ENCODE measurements at places on chromosomes 1 and 21.

DNA sequence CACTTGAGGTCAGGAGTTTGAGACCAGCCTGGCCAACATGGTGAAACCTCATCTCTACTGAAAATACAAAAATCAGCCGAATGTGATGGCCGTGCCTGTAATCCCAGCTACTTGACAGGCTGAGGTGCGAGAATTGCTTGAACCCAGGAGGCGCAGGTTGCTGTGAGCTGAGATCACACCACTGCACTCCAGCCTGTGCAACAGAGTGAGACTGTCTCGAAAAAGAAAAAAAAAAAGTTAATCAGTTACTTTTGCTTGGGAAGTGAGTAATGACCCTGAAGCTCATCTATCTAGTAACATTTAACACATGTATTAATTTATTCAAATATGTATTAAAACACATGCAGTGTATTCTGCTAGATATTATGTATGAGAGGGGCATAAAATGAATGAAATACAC, 49.4 kb downstream of the ZNF326 start:
- DNase-seq, result no peak

GRCh38 chr1:53254011-53254640, 15.8 kb upstream of the MAGOH start:
- DNase-seq, result no peak

GRCh38 chr1:22176258-22176657, 33.4 kb upstream of the WNT4 start:
- no peak for DNase-seq

- no peak for DNase-seq
These were observed 50.1 kb downstream of the COQ8A start for GRCh38 chr1:226990133-226990716.

GRCh38 chr1:187275985-187276575, 447.3 kb downstream of the PLA2G4A start:
- DNase-seq, result no peak

DNA sequence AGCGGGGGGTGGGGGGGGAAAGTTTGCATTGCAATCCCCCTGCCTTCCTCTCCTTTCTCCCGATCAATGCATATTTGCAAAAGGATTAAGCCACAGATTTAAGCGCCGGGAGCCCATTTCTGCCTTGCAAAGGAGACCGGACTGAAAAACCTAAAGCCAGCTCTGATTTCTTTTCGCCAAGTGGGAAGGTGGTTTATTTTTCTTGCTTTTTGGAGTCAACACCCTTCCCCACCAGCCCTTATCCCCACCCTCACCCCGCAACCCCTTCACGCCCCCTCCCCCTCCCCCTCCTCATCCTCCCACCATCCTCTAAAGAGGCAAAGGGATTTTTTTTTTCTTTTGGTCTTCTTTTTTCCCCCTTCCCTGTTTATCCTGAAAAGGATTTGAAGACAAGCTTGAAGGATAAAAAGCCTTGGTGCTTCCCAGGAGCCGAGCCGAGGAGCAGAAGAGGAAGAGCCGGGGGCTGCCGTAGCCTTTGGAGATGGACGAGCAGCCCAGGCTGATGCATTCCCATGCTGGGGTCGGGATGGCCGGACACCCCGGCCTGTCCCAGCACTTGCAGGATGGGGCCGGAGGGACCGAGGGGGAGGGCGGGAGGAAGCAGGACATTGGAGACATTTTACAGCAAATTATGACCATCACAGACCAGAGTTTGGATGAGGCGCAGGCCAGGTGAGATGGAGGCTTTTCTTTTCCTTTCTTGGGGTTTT, 513 bp downstream of the PBX1 start:
- DNase-seq, result no peak

DNA sequence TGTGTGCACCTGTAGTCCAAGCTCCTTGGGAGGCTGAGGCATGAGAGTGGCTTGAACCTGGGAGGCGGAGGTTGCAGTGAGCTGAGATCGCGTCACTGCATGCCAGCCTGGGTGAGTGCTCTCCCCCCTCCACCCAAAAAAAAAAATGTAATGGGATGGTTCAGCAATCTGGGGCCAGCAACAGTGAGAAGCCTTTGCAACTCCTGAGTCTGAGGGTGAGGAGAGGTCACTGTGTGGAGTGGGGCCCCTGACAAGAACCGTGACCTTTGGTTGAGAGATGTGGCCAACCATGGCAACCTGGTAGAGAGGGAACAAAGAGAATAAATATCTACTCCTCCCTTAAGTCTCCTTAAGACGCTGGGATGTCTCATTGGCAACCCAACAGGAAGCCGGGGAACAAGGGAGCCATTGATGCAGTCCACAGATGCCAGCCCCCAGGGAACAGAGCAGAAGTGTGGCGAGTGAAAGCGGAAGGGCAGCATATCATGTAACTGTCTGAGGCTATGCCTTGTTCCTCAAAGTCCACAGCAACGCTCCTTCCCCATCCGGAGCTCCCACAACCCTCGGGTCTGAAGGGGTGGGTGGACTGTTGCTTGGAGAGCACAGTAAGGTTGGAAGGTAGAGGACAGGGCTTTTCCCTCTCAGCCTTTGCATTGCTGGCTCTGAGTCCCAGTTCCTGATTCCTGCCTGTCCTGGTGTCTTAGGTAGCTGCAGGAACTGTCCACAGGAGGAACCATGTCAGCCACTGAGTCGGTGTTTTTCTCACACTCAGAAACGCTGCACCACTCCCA, 8.3 kb downstream of the TRNP1 start:
- DNase-seq, result no peak

DNA sequence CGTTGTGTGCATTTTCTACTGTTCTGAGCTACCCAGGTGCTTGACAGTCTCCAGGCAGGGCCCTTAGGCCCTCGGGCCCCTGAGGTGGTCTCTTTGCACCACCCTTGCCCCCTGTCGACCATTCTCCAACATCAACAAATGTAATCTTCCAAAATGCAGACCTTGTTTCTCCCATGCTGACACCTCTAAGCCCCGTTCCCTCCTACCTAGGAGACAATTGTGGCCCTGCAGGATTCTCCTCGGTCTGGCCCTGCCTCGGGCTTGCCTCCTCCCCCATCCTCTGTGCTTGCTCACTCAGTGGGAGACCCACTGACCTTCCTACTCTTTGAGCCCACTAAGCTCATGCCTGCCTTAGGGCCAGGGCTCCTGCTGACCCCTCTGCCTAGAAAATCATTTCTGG, 104.2 kb upstream of the TARDBP start:
- no peak for DNase-seq

- no peak for DNase-seq
These were observed 52.4 kb downstream of the CDC42BPA start for GRCh38 chr1:227265891-227266290.

DNA sequence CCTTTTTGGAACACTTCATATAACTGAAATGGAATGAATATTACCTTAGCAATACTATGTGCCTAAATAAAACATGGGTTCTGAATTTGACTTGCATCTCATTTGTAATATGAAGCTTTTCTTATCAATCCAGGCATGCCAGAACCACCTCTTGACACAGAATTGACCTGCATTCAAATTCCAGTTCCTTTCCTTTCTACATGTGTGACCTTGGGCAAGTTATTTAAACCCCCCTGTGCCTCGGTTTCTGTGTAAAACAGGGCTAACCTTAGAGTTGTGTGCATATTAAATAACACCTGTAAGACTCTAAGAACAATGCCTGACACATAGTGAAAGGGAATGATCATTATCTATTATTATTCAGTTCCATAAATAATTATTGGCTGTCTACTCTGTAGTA, 2.0 kb upstream of the NOS1AP start:
- DNase-seq, result no peak

GRCh38 chr1:160048335-160048734, 16.5 kb upstream of the PIGM start:
- DNase-seq, result no peak

DNA sequence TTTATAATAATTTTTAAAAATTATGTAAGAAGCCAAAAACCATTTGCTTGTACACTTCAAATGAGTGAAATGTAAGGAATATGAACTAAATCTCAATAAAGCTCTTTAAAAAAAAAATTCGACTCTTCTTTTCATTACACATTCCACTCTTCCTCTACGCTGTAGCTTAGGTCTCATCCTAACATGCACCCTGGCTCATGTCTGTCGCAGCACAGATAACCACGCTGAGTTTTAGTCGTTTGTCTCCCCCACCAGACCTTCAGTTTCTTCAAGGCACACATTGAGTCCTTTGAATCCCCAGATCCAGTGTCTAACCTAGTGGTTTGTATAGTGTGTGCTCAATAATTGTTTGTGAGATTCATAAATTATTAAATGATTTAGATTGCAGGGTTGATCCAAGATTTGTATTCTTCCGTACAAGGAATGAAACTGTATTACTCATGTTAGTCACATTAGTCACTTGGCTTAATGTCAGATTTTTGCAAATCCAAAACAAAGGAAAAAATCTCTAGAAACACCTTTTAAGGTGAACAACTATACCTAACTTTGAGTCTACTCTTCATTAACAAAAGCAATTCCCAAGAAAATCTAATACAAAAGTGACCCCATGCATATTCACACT, 57.3 kb downstream of the SLC25A24 start:
- no peak for DNase-seq

DNA sequence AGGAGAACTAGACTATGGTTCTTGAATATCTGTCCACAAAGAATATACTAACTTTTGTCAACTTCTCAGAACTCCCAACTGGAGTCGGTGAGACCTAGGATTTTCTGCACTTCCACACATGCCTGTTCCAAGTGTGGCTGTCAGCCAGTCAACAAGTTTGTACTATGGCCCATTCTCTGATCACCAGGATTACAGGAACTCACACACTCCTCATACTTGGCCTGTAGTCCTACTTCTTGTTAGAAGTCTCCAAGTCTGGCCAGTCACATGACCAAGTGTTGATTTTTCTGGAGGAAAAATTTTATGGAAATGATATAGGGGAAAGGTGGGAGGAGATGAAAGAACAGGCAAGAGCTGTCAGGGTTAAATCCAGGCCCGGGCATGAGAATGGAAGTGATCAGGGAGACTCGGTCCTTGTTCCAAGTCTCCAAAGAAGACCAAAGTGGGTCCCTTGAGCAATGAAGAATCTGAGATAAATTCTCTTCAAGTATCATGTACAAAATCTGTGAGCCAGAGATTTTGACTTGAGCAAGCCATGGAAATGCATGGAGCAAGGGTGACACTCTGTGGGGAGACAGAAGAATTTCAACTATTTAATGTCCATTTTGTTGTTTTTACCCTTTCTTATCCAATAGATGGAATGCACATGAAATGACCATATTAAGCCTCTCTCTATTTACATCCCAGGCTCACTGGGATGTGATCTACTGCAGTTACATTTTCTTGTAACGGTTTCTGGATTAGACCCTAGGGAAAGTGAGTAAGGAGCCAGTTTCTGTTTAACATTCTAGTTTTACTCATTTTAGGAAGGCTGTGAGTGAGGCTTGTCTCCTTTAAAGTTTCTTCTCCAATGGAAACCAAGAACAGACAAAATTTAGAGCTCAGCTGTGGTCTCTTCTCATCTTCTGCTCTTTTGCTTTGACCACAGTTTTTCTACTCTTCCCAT, 320.9 kb downstream of the ASTN1 start:
- DNase-seq, result no peak

GRCh38 chr1:59180735-59181134, 116.2 kb upstream of the FGGY start:
- DNase-seq, result no peak

- no peak for DNase-seq
These were observed 7.2 kb upstream of the TSPEAR start for GRCh38 chr21:44718571-44718970.

DNA sequence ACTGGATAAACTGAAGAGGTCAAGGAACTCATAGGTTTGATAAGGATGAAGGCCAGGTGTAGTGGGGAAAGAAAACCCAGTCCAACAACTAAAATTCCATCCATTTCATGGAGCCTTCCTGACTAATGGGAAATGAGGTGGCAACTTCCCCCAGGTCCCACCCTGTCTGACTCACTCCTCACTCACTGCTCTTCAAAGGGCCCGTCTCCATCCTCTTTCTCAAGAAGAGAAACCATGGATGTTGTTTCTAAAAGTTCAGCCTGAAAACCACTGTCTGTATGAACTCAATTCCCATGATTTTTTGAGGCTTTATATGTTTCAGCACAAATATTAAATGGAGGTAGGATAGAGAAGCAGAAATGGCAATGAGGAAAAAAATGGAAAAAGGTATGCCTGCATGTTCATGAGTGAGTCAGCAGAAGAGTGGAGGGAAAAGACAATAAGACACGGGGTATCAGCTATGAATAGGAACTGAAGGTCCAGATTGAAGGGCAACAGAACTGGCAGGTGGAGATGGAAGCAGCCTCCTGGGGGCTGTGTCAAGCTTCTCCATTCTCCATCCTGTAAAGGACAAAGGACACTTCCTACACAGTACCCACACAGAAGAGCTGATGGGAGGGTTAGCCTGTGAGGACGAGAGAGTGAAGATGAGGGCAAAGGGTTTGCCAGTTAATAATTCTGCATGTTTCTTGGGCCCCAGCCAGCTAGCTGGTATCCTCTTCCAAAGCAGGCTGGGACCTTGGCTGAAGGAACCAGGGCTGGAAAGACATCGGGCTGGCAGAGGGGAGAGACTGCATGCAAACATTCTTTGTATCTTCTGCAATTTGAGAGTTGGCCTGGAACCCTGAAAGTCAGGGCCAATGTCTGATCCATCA, 5.5 kb upstream of the ELOVL1 start:
- DNase-seq, result no peak

DNA sequence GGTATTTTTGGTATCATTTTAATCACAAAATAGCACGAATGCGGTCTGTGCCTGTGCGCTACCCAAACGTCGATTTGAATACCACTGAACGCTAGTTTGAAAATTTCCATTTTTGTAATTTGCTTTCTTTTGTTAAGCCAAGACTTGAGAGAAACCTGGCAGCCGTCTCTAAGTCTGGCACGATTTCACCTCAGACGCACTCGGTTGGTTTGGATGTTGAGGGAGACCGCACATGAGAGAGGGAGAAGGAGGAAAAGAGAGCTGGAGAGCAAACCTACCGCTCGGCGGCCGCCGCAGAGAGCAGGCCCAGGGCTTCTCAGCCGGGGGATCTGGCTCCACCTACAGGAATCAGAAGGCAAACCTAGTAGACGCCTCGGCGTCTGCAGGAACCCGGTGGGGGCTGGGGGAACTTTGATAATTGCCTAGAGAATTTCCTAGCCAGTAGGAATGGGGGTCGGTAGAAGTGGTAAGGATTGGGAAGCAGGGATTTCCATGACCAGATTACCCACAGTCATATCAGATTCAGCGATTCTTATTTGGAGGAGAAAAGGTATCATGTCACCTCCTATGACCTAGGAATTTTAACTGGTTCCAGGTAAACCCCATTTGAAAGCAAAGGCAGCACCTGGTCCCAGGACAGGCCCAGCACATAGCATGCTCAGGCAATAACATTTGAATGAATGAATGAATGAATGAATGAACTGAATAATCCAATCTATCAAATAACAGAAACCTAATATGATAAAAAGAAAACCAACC, 83.2 kb downstream of the TM2D1 start:
- DNase-seq, result no peak
